KG1 (cell line): ENCODE measurements at places on chromosomes 4 and X.

DNA sequence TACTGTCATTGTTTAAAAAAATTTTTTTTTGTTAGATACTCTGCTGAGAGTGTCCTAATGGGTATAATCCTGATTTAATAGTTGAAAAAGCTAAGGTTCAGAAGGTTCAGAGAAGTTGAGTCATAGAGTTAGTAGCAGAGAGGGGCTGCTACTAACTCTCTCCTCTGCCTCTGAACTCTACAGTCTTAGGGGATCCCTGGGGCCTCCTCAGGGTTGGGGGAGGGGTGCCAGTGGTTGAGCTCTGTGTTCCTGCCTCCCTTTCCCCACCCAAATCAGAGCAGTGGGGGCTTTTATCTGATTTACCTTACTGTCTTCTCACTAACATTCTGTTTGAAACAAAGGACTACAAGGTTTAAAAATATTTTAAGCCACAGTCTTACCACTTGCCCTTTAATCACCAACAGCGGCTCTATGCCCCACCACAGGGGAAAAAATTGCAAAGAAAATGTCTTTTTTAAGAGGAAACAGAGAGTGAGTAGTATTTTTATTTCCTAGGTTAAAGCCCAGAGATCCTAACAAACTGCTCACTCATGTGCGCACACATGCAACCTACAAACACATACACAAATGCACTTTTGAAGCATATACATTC is 102.2 kb upstream of the ATP6AP2 start:
- no peak for DNase-seq

DNA sequence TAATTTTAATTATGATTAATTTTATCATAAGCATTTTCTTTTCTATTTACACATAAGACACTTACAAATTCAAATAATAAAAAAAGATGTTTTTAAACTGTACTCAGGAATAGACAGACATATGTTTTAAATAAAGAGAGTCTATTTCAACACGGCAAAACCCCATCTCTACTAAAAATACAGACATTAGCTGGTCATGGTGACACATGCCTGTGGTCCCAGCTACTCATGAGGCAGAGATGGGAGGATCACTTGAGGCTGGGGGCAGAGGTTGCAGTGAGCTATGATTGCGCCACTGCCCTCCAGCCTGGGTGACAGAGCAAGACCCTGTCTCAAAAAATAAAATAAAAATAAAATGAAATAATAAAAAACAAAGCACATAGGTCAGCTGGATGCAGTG is 14.8 kb downstream of the FAM9B start:
- DNase-seq: no peak

- DNase-seq: no peak
These were observed 51.2 kb downstream of the GC start for GRCh38 chr4:71732706-71733105.

GRCh38 chr4:149211876-149212275 is 603.8 kb downstream of the IQCM start:
- DNase-seq: no peak

DNA sequence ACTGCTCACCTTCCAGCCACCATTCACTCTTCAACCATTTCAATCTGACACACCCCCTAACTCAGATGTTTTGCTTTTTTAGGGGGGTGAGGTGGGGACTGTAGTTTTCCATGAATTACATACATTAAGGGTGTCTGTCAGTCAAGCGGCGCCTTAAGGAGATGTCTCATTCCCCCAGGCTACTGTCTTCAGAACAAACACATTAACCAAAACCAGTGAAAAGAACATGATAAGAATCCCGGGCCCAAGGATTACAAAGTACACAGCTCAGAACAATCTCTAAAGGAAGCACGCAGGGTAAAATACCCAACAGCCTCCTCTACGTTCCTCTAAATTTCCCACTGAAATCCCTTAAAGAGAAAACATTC is 62.5 kb upstream of the IRF2 start:
- DNase-seq: no peak

- no peak for DNase-seq
These were observed 60.3 kb upstream of the RXFP1 start for GRCh38 chr4:158461336-158461735.

DNA sequence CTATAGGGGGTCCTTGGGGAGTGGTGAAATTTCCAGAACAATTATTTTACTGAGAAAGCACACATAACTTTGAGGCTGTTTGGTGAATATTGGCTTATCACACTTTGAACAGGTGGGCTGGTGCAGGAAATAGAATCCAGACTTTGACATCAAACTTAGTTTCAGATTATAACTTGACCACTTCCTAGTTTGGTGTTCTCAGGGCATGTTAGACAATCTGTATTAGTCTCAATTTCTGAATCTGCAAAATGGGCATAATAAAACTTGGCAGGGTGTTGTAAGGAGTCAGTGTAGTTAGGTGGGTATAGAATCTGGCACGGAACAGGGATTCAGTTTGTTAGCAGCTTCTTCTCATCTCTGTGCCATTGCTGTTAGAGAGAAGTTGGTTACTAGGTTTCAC is 43.3 kb upstream of the MBNL3 start:
- no peak for DNase-seq

- no peak for DNase-seq
These were observed 9.1 kb upstream of the PAGE1 start for GRCh38 chrX:49704691-49705404.

GRCh38 chrX:136262243-136262642 is 11.0 kb upstream of the MAP7D3 start:
- DNase-seq: no peak

DNA sequence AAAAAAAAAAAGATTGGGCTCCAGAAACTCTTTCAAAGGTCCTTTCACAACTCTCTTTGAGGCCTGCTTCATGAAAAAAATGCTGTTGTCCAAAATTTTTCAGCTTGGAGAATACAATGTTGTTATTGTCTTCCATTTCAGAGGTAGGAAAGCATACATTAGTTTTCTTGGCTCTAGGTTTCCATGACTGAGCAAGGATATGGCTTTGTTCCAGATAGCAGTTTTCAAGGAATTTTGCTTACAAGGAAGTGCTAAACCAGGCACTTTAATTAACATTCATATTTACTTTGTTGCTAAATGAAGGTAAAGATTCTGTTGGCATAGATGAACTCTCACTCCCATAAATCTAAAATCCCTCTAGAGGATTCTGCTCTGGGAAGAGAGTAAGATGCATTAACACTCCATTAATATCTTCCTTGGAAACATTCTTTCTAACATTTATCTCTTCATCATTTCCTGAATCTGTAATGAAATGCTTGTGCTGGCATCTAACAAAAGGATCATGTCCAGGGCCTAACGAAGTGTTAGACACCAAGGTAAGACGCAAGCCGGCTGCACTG is 118.4 kb downstream of the COL25A1 start:
- no peak for DNase-seq
